ENCODE measurements at places on chromosomes 5 and 9.

GRCh38 chr9:23849379-23850035 lies 23.5 kb upstream of the ELAVL2 start:
- H3K4me3 ChIP-seq: no peak overlapping the region
- H3K27me3 ChIP-seq: peaks cover 43% of the 10 kb centered on the region
- no peaks in the 10 kb centered on the region for H3K36me3 ChIP-seq
- no peak for DNase-seq
- no peak overlapping the region for H3K27ac ChIP-seq

DNA sequence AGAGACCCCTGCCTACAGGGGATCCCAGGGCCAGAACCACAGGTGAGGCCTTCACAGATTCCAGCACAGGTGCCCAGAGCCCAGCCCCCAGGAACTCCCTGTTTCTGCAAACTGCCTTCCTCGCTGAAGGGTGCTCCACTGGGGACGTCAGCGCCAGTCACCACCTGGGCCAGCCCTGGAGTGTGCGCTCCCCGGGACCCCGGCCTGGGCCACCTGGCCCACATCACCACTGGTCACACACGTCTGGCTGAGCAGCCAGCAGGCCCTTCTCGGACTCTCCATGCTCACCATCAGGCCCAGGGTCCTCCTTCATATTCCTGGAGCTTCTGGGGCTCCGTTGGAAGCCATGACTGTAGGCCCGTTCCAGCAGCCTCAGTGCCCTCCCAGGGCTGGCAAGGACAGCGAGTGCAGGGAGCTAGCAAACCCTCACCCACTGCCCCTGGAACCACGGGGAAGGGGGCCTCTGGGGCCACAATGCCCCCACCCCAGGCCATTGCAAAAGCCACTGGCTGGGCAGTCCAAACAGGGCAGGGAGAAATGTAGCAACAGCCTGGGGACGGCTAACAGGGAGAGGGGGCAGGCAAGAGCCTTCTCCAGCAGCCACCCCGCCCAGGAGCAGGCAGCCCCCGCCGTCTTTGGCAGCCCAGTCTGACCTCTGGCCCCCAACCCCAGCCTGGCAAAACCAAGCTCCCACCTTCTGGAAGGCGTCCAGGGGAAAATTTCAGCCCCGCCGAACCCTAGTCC lies 1.3 kb downstream of the AGPAT2 start:
- H3K36me3 ChIP-seq: no peaks in the 10 kb centered on the region
- DNase-seq: no peak
- peak overlapping the region; percentile 64 for H3K4me3 ChIP-seq

GRCh38 chr5:144308174-144308573 lies 137.5 kb downstream of the KCTD16 start:
- H3K27ac ChIP-seq: no peak overlapping the region
- DNase-seq: no peak
- no peaks in the 10 kb centered on the region for H3K4me1 ChIP-seq
- H3K27me3 ChIP-seq: no peaks in the 10 kb centered on the region

GRCh38 chr9:137620048-137620405 lies 1.2 kb downstream of the EHMT1 start:
- no peaks in the 10 kb centered on the region for H3K36me3 ChIP-seq
- no peaks in the 10 kb centered on the region for H3K27me3 ChIP-seq
- H3K4me1 ChIP-seq: peaks cover 4% of the 10 kb centered on the region

- no peak overlapping the region for H3K4me3 ChIP-seq
- H3K27me3 ChIP-seq: no peaks in the 10 kb centered on the region
- no peak overlapping the region for H3K27ac ChIP-seq
- no peaks in the 10 kb centered on the region for H3K36me3 ChIP-seq
- DNase-seq: no peak
Observed at GRCh38 chr9:88071331-88071730, 66.9 kb downstream of the SPATA31C2 start.

- no peaks in the 10 kb centered on the region for H3K4me1 ChIP-seq
- no peaks in the 10 kb centered on the region for H3K36me3 ChIP-seq
- DNase-seq: no peak
- H3K4me3 ChIP-seq: no peak overlapping the region
- H3K27ac ChIP-seq: no peak overlapping the region
Observed at GRCh38 chr5:180050121-180050940, 21.2 kb downstream of the RNF130 start.

DNA sequence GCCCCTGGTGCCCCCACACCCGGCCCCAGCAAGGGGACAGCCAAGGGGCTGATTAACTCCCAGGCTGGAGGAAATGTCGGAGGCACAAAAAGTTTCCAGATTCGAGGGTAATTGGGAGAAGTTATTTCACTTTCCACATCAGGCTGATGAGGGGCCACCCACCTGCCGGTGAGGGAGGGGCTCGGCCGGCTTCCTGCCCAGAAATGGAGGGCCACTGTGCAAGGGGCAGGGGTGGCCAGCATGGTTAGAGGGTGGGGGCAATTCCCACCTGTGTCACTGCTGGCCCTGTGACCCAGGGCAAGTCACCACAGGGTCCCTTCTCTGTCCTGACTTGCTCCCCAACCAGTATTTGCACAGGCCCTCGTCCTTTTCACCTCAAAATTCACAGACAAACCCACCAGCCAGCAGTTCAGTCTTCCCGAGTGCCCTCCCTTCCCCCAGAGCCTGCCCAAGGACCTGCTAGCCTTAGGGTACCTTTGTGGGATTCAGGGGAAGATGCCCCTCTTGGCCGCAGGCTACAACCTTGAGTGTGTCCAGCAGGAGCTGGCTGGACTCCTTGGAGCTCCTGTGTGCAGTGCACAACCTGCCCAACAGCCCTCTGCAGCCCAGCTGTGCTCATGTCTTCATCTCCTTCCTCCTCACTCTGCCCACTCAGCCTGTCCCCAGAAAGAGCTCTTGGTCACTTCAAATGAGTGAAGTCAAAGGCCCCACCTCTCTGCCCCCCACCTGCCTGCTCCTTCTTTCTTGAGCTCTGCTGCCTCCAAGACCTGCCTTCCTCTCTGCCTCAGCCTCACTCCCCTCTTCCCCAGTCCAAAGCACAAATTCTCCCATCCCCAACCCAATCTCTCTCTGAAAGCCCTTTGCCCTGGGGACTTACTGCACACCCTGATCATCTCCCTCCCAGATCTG lies 130.5 kb downstream of the BARX1 start:
- H3K4me3 ChIP-seq: no peak overlapping the region
- no peak for DNase-seq
- H3K27me3 ChIP-seq: no peaks in the 10 kb centered on the region
- H3K36me3 ChIP-seq: no peaks in the 10 kb centered on the region
- H3K4me1 ChIP-seq: no peaks in the 10 kb centered on the region
- no peak overlapping the region for H3K27ac ChIP-seq

DNA sequence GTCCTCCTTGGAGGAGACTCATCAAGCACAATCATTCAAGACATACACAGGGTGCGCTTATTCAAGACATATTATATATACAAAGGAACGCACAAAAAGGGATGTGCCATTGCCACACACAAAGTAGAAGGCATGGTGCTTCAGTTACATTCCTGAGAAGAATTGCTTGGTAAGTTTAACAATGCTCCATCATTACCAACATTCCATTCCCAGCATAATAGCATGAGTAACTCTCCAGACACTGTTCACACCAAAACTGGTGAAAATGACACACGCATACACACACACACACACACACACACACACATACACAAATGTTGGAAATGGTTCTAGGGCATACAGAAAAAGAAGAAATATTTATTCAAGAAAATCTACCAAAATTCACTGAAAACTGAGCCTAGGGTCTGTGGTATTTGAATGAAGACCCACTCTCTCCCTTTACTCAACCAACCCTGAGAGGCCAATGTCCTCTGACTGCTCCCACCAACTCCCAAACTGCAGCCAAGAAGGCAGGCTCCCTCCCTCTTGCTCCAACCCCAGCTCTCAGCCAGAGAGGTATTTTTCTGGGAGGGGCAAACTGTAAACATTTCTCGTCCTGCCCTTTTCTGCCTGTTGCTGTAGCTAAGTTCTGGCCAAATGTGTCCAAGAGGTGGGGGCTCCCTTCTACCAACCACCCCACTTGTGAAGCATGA lies 19.9 kb downstream of the UGT3A1 start:
- H3K27me3 ChIP-seq: no peaks in the 10 kb centered on the region
- H3K4me3 ChIP-seq: no peak overlapping the region
- H3K27ac ChIP-seq: no peak overlapping the region

- no peaks in the 10 kb centered on the region for H3K27me3 ChIP-seq
- no peak overlapping the region for H3K27ac ChIP-seq
- H3K4me1 ChIP-seq: no peaks in the 10 kb centered on the region
- no peaks in the 10 kb centered on the region for H3K36me3 ChIP-seq
- no peak for DNase-seq
Observed at GRCh38 chr9:86183229-86184137, 76.0 kb downstream of the C9orf153 start.

DNA sequence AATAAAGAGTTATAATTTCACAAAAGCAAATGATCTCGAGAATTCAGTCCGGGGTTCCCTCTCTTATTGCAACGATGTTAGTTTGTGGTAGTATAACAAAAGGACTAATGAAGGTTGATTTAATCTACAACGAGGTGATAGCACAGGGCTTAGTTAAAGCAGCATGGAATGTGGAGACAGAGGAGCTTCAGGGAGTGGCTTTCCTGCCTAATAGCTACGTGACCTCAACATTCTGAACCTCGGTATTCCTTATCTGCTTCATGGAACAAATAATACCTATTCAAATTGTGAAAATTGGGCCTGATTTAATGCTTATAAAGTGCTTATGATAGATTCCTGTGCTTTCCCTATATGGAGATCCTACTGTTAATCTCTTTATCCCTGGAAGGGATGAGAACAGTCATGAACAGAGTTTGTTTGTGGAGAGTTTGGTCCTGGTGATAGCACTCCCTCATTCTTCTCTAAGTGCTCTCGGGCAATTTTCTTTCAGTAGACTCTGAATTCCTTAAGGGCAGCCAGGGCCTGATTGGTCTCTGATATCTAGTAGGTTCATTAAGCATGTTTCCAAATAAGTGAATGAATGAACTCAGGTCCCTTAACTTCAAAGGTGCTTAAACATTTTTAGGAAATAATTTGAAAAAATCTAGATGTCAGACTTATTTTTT lies 104.1 kb upstream of the TUT7 start:
- no peak overlapping the region for H3K27ac ChIP-seq
- no peak for DNase-seq
- H3K27me3 ChIP-seq: no peaks in the 10 kb centered on the region
- no peak overlapping the region for H3K4me3 ChIP-seq
- no peaks in the 10 kb centered on the region for H3K36me3 ChIP-seq

DNA sequence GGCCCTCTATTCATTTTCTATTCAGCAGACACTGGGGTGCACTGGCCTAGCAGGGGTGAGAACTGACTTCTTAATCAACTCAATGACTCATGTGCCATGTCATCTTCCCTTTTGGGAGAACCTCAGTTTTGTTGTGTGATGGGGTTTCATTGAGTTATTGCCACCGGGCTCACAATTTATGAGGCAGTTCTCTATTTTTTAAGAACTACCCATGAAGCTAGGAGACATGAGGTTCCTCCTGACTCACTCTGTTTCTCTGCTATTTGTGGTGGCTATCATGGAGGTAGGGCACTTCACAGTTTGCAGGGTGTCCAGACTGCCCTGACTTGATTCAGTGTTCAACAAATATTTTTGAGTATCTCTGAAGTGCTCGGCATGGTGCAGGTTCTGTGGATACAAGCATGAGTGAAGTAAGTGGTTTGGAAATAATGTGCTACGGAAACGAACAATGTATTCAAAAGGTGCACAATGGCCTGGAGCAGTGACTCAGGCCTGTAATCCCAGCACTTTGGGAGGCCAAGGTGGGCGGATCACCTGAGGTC lies 39.3 kb downstream of the SPARC start:
- no peak overlapping the region for H3K4me3 ChIP-seq
- H3K27ac ChIP-seq: no peak overlapping the region
- H3K4me1 ChIP-seq: no peaks in the 10 kb centered on the region

DNA sequence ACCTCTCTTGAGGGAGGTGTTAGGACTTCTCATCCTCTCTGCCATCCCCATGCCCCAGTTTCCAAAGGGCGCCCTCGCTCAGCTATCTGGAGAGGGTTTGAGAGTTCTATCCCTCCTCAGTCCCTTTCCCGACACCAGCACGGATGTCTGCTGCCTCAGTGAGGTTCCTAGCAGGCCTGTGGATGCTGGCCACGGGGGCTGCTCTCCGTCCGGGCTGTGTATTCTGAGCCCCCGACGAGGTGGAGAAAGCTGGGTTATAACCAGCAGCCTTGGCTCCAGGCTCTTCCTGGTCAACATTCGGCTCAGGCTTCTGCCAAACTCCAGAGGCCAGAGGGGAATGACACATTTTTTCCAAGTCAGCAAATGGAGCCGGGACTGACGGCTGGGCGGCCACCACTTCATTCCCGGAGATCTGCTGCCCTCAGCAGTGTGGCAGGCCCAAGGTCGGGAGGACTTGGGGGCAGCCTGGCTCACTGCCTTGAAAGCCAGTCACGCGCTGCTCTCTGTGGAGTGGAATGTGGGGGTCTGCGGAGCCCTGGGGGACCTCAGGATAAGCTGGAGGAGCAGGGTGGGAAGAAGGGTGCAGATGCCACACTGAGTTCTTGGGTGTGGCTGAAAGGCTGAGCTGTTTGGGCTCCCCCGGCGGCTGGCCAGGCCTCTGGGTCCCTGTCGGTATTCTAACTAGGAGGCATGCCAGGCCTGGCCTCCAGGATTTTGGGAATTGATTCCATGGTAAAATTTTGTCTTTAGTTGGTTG lies 27.4 kb downstream of the PTPA start:
- peak overlapping the region; percentile 42 for H3K4me3 ChIP-seq
- DNase-seq: peak; percentile 57
- H3K27me3 ChIP-seq: no peaks in the 10 kb centered on the region
- peak overlapping the region; percentile 99 for H3K27ac ChIP-seq

DNA sequence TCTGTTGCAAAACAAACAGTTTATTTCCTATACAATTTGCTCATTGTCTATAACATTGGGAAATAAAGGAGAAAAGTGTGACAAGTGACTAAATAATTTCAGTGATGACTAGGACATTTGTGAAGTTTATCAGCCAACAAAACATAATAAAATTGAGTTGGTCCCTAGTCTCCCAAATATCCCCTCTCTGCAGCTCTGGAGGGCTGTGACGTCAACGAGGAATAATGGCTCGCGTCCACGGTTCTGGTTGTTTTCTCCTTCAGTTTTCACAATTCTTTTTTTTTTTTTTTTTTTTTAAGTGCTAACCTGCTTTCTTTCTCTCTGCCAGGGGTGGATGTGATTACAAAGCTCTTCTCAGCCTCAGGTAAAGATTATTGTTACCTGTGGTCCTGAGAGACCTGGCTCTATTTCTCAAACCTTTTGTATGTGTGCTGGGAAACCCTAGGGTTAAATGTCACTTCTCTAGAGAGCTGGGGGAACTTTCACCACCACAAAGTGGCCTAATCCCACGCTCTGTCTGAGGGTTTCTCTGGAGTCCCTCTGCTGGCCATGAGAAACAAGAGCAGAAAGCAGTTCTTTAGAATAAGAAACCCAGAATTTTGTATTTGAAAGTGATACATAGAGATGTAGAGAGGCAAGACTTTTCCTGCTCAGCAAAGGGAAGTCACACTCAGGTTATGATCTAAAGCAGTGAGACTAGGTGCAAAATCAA lies 36.2 kb upstream of the ANKRD55 start:
- no peak overlapping the region for H3K4me3 ChIP-seq
- H3K4me1 ChIP-seq: no peaks in the 10 kb centered on the region
- H3K27ac ChIP-seq: no peak overlapping the region
- no peaks in the 10 kb centered on the region for H3K36me3 ChIP-seq
- DNase-seq: no peak

GRCh38 chr9:5920860-5921328 lies 30.2 kb downstream of the MLANA start:
- H3K27ac ChIP-seq: no peak overlapping the region
- H3K4me1 ChIP-seq: no peaks in the 10 kb centered on the region
- H3K36me3 ChIP-seq: no peaks in the 10 kb centered on the region
- no peak for DNase-seq
- H3K27me3 ChIP-seq: no peaks in the 10 kb centered on the region

GRCh38 chr5:33074548-33074947 lies 363.4 kb downstream of the NPR3 start:
- no peaks in the 10 kb centered on the region for H3K27me3 ChIP-seq
- H3K27ac ChIP-seq: no peak overlapping the region
- no peaks in the 10 kb centered on the region for H3K36me3 ChIP-seq

Measured in uterus (tissue), 4 donors.